Muscle of leg (tissue), 16 donors: ENCODE measurements at places on chromosomes 4 and X.

- DNase-seq: no peak
Measured at GRCh38 chr4:8547108-8547911, 32.9 kb upstream of the GPR78 start.

DNA sequence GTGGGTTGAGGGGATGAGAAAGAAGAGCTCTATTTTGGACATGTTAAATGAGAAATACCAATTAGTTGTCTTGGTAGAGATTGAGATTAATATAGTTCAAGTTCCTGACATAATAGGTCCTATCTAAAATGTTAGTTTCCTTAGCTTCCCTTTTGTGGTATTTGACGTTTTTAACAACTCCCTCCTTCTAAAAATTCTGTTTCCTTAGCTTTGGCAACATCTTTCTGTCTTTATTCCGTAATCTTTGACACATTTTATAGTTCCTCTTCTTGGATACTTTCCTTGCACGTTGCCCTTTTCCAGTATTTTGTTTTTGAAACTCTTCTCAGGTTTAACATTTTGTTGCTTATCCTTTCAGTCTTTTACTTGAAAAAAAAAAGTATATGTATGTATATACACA, 36.9 kb downstream of the LAMTOR3 start:
- DNase-seq: peak; percentile 42

- DNase-seq: peak; percentile 66
Measured at GRCh38 chr4:26021417-26022345, 107.7 kb downstream of the SMIM20 start.

GRCh38 chrX:76821276-76821675, 393.8 kb downstream of the MAGEE1 start:
- no peak for DNase-seq

GRCh38 chrX:110401135-110401534, 42.5 kb downstream of the RTL9 start:
- no peak for DNase-seq

GRCh38 chr4:55509266-55509665, 37.4 kb downstream of the CLOCK start:
- no peak for DNase-seq

DNA sequence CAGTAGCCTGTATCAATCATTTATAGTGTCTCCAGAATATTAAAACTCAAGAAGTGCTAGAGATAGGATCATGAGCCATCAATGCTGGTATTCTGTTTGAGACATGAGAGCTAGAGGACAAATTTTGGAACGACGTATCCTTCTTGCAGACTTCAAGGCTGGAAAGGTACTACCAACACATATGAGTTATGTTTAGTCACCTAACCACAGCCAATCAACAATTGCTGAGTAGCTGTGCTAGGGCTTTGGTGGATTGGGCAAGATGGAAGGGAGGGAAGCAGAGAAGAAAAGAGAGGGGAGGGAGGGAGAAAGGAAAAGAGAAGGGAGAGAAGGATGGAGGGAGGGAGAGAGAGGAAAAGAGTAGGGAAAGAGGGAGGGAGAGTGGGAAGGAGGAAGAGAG, 21.6 kb upstream of the RAI2 start:
- no peak for DNase-seq

DNA sequence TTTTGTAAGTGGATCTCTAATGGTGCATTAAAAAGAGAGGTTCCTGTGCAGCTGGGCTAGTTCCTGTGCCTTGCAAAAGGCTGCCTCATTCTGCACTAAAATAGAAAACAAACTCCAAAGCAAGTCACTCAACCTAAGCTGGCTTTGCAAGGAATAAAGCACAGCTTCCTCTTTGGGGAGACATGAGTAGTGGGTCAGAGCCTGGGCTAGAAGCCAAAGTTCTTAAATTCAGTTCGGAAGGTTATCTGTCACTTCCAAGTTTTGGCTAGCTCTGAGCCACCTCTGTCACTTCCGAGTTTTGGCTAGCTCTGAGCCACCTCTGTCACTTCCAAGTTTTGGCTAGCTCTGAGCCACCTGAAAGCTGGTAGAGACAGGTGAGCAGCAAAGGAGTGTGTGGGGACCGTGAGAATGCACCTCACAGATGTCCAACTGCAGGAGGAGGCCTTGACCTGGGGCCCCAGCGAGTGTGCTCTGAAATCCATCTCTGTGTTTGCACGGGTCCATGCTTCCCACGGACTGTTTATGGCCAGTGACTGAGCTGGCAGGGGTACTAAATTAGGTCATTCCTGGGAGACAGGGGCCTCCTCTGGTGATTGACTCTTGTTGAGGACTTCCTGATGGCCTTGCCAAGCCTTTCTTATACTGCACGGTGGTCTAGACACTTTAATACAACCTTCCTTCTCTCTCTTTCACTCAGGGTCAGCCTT, 36.4 kb upstream of the MAMLD1 start:
- no peak for DNase-seq

GRCh38 chr4:110487873-110488272, 11.9 kb downstream of the ENPEP start:
- DNase-seq: no peak

- DNase-seq: no peak
Measured at GRCh38 chr4:49044270-49044669, 58.2 kb downstream of the CWH43 start.

DNA sequence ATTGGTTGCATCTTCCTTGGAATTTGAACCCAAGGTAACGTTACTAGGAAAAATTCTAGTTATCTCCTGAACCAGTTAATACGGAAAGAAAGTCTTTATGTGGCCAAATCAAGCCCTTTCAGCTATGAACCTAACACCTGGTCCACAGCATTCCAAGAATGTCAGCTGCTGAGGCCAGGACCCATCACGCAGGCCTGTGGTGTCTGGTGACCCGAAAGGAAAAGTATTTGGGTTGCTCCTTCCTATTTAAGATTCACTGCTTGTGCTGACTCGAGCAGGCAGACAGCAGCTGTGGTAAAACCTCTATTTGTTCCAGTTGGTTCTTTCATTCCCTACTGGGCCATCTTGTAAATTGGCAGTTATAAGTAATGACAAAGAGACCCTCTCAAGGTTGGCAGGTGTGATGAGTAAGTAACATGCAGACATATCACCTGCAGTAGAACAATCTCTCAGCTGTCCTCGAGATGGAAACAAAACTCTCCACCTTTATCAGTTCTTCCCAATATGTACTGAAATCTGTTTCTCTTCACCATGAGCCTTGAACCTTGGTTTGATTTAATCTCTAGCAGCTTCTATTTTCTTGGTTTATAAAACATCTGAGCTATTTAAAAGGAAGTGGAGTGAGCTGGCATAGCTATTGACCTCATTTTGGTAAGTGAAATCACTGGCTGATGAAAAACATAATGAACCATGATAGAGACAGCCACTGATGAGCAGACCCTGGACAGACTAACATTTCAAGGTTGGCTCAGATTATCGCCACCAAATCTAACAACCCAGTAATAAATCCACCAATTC, 182.1 kb upstream of the SMIM31 start:
- DNase-seq: no peak

- DNase-seq: peak; percentile 66
Measured at GRCh38 chr4:186021461-186022167, 47.3 kb upstream of the TLR3 start.

DNA sequence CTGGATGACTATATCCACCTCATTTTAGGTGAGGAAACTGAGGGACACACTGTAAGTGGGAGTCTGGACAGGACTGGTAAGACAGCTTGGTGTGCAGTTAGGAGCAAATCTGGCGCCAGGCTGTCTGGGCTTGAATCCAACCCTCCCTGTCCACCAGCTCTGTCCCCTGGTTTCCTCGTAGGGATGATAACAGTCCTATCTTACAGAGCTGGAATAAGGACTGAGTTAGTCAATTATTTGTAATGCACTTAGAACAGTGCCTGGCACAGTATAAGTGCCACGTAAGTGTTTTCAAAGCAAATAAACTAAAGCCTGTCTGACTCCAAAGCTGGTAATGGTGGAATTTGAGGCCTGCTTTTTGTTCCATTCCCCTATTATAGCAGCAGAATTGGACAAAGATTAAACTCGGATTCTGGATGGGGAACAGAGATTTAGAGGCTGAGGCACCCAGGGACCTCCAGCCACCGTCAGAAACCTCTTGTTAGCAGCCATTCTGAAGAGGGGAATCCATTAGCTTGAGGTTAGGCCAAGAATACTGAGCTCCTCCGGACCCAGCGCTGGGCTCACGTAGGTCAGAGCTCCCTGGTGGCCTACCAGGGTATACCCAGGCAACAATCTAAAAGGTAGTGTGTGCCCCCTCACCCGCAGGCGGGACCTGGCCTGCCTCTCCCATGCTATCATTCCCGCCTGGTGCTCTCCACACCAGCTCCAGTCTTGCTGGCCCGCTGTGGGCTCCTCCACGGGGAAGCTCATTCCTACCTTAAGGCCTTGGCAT, 102.1 kb downstream of the UCHL1 start:
- no peak for DNase-seq

- peak; percentile 10 for DNase-seq
Measured at GRCh38 chr4:183507925-183508696, 3.3 kb downstream of the ING2 start.

GRCh38 chr4:17613761-17614415, 553 bp upstream of the MED28 start:
- no peak for DNase-seq

DNA sequence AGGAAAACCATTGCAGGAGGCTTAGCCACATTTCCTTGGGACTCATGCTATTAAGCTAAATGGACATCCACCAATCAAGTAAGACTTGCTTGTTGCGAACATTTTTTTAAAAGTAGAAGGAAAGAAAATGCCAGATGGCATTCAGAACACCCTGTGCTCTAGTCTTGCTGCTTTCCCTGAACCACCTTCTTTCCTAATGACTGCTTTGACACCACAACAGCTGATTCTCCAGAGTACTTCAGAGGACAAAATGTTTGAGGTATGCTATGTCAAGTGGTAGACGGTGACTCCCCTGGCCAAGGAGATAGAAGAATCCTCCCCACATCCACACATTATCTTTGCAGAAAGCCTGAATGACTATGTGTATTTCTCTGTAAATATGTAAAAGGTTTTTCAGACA, 65.4 kb downstream of the ANK2 start:
- DNase-seq: no peak

DNA sequence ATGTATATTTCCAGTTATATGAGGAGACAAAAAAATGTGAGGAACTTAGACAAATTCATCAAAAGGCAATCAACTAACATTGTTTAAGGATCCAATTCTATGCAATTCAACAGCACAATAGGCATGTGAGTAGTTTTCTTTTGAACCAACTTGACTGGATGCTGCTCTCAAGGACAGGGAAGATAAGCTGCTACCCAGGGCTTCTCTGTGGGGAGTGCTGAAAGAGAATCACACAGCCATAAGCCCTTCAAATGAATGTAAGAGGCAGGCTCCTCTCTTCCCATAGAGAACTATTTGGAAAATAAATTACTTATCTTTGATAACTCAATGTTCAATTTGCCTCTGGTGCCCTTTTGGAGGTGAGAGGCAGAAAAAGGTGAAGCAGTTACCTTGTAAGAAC, 1413.6 kb downstream of the PCDH7 start:
- DNase-seq: no peak

DNA sequence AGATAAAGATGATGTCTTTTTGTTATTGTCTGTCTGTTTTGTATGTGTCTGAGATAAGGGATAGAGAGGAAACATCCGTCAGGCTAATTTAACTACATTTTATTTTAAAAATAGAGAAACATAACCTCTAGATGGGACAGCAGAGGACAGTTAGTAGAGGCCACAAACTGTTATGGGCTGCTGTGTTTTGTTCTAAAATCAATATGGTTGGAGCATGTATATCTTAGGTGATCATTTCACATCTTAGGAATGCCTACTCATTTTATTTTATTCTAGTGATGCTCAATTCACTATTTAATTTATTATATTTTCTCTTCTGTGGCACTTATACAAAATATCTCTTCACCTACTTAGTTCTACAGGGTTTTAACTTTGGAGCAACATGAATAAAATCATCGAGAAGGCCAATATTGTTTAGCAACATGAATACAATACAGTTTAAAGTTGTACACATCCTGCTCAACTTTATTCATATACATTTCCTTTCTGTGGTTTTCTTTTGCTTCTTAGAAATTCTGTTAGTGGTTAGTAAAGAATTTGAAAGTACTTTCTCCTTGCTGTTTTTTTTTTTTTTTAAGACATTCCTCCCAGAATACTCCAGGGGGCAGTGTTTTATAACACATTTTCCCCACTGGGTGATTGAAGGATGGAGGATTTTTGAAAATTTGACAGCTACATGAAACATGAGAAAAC, 392.9 kb downstream of the UNC5C start:
- peak; percentile 81 for DNase-seq

DNA sequence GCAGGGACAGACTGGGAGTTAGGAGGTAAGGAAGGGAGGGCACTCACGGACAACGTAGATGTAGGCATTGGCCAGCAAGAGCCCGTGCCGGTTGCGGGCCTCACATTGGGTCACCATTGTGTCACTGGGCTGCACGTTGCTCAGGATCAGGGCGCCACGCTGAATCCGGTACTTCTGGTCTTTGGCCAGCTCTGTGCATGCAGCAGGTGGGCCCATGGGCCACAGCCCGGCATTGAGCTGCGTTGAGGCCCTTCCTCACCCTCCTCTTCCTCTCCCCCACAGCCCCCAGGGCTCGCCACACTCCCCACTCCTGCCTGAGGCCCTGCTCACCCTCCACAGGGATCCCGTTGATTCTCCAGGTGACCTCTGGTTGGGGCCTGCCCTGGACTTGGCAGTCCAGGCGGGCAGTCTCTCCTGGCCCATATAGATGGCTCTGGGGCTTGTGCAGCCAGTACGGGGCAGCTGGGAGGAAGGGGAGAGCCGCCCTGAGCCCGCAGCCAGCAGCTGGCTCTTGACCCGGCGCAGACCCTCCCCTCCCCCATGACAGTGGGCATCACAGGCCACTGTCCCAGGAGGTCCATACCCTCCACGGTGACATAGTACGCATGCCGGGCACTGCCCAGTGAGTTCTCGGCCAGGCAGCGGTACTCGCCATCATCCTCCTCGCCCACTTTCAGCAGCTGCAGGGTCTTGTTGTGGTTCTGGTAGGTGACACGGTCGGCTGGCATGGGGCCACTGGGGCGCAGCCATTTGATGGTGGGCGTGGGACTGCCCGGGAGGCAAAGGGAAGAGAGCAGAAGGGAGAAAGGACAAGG, 16.3 kb downstream of the L1CAM start:
- no peak for DNase-seq

DNA sequence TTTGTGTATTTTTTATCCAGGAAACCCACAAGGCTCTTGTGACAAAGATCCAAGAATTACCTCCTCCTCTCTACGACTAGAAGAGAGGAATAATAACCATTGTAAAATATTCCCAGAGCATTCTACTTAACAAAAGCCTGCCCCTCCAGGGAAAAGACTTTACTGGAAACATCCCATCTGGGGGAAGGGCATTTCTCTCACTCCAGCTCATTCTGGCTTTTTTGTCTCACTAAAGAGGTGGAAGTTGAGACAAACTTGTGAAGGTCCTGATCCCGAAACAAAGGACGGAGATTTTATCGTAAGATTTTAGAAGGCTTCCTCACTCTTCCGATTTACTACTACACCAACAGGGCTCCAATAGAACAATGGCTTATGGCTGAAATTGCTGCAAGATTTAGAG, 692.0 kb upstream of the GRID2 start:
- DNase-seq: no peak

DNA sequence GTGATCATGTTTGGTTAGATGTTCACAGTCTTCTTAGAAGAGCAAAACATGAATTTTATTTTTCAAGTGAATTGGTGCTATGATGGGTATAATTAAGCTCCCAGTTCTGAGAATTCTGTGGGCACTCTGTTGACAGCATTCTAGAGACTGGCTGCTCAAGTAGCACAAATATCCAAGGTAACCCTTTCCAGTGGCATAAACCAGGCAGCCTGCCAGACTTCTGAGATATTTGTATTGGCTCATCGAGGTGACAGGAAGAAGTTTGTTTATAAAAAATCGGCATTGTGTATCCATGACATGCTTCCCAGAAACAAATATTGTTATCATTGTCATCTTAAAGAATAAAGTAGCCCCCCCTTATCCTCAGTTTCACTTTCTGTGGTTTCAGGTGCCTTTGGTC, 28.3 kb downstream of the LANCL3 start:
- DNase-seq: no peak

- DNase-seq: peak; percentile 86
Measured at GRCh38 chr4:23889814-23890341, at the start of gene PPARGC1A. Gene PPARGC1A, minus strand, starts transcription at chr4:23890047. Its CDS starts 90 bp downstream, at chr4:23889957.
